A549 treated with AZD2906 at 1 μM for 4 hours (cell line): ENCODE measurements at places on chromosomes 3 and 15. TPM values are rescaled to one million over a fixed set of nuclear protein-coding genes. Genes with fewer than 3 reads are reported as not detected.

The MLF1 gene
- 20.9 to 26.0 TPM (median 22.9 TPM) in 5 replicates for total RNA-seq

The KY gene
- 0.05 to 0.09 TPM (median 0.07 TPM) in 5 replicates for total RNA-seq

The CIB2 gene
- total RNA-seq, result 24.4 to 28.2 TPM (median 28.0 TPM) in 5 replicates

The ANXA2 gene
- 5,144 to 6,048 TPM (median 5,358 TPM) in 5 replicates for total RNA-seq

The MAP2K5 gene
- total RNA-seq, result 10.6 to 11.7 TPM (median 11.4 TPM) in 5 replicates

The POPDC2 gene
- total RNA-seq, result 0.32 to 1.2 TPM (median 0.38 TPM) in 5 replicates

The ZKSCAN7 gene
- total RNA-seq, result not detected in 5 replicates

The SCG5 gene
- 1.4 to 2.1 TPM (median 1.9 TPM) in 5 replicates for total RNA-seq

The LTF gene
- total RNA-seq, result not detected in 5 replicates

The CHRFAM7A gene
- 4.4 to 7.5 TPM (median 6.5 TPM) in 5 replicates for total RNA-seq

The PRKCI gene
- 13.8 to 17.6 TPM (median 16.3 TPM) in 5 replicates for total RNA-seq

The SLC12A1 gene
- total RNA-seq, result not detected in 5 replicates

The SLC15A2 gene
- 0.12 to 0.17 TPM (median 0.13 TPM) in 5 replicates for total RNA-seq

The WDR93 gene
- total RNA-seq, result 0.13 to 0.25 TPM (median 0.21 TPM) in 5 replicates

The GABRR3 gene
- total RNA-seq, result not detected in 5 replicates

The PIF1 gene
- 9.8 to 17.7 TPM (median 16.7 TPM) in 5 replicates for total RNA-seq

The AP3B2 gene
- total RNA-seq, result 0.40 to 0.98 TPM (median 0.68 TPM) in 5 replicates

The GOLGA6B gene
- 0.06 TPM in 1 of 5 replicates, not detected in the others for total RNA-seq

The SERPINI2 gene
- not detected in 5 replicates for total RNA-seq

The IL20RB gene
- total RNA-seq, result 0.76 to 1.1 TPM (median 0.98 TPM) in 5 replicates

The BRK1 gene
- 158 to 174 TPM (median 167 TPM) in 5 replicates for total RNA-seq

The AADACL2 gene
- not detected in 5 replicates for total RNA-seq

The LHFPL4 gene
- total RNA-seq, result 0.07 to 0.15 TPM (median 0.10 TPM) in 5 replicates

The CTDSPL gene
- total RNA-seq, result 15.5 to 21.5 TPM (median 21.1 TPM) in 5 replicates

The GABRB3 gene
- total RNA-seq, result 58.2 to 73.8 TPM (median 71.1 TPM) in 5 replicates

The SUMF1 gene
- 20.4 to 22.8 TPM (median 20.7 TPM) in 5 replicates for total RNA-seq

The GPR171 gene
- total RNA-seq, result not detected in 5 replicates

The GOLGA8S gene
- 0.11 to 0.17 TPM (median 0.14 TPM) in 5 replicates for total RNA-seq

The UROC1 gene
- total RNA-seq, result not detected in 5 replicates

The SERINC4 gene
- 0.05 to 0.10 TPM (median 0.09 TPM) in 4 of 5 replicates, not detected in the other for total RNA-seq

The IGSF10 gene
- total RNA-seq, result 0.24 to 0.49 TPM (median 0.32 TPM) in 5 replicates

The SENP2 gene
- total RNA-seq, result 20.9 to 31.0 TPM (median 21.8 TPM) in 5 replicates

The KLHL40 gene
- total RNA-seq, result not detected in 5 replicates

The CFAP100 gene
- total RNA-seq, result not detected in 5 replicates

The STARD9 gene
- 1.1 to 1.9 TPM (median 1.6 TPM) in 5 replicates for total RNA-seq

The PRR20G gene
- 1.4 to 2.8 TPM (median 2.6 TPM) in 5 replicates for total RNA-seq
